Aorta (tissue), 5 donors: ENCODE measurements at places on chromosomes 4 and X. TPM values are rescaled to one million over a fixed set of nuclear protein-coding genes. Genes with fewer than 3 reads are reported as not detected.

GRCh38 chr4:100889898-100890297, 372.1 kb upstream of the EMCN start:
- DNase-seq = no peak

DNA sequence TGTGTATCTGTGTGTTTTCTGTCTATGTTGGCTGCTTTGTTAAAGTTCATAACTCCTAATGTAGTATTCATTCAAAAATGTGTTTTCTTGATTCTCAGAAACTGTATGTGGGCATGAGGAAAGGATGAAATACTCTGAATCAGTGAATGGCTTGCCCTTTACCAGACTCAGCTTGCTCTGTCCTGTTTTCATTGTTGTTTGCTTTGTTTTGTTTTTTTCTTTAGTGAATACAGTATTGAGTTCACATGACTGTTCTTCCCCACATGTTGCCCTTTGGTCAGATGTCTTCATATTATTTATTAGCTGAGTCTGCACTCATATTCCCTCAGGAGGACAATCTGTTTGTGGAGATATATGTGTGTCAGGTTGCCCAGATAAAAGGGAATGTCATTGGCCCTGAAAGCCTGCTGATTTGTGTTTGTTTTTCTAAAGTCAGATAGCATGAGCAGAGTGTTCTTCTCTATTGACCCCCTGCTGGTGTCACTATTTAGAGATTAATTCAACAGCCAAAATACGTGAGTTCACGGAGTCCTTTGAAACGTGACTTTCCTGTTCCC, 1184.4 kb downstream of the RPA4 start:
- no peak for DNase-seq

The LRIT3 gene
- 0.26 TPM for total RNA-seq

- DNase-seq = no peak
Observed at GRCh38 chr4:168811786-168812651, 198.0 kb downstream of the CBR4 start.

DNA sequence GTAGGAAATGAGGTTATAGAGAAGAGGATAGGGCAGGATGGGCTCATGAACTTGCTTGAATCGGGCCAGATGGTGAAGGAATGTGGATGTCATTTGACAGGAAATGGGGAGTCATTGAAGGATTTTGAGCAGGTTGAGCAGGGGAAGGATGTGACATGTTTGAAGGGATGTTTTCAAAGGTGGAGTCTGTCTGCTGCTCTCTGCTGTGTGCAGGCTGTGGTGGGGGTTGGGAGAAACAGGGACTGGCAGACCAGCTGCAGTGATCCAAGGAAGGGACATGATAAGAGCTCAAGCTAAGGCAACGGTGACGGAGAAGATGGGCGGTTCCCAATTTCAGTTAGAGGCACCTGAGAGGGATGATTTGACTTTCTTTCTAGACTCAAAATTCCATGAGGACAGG, 14.0 kb upstream of the XPNPEP2 start:
- DNase-seq = no peak

DNA sequence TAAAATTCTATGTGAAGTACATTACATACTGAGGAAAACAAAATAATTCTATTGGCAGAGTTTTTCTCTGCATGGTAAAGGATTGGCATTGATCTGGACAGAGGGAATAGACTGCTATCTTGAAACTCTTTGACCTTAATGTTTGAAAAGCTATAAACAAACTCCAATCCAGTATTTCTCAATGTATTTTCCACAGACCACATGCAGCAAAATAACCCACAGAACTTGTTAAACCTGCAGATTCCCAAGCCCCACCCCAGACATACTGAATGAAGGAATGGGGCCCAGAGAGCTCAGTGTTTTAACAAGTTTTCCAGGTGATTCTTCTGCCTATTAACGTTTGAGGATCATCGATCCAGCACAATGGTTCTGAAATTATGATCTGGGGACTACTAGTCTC, 15.7 kb downstream of the RNF128 start:
- DNase-seq = no peak

DNA sequence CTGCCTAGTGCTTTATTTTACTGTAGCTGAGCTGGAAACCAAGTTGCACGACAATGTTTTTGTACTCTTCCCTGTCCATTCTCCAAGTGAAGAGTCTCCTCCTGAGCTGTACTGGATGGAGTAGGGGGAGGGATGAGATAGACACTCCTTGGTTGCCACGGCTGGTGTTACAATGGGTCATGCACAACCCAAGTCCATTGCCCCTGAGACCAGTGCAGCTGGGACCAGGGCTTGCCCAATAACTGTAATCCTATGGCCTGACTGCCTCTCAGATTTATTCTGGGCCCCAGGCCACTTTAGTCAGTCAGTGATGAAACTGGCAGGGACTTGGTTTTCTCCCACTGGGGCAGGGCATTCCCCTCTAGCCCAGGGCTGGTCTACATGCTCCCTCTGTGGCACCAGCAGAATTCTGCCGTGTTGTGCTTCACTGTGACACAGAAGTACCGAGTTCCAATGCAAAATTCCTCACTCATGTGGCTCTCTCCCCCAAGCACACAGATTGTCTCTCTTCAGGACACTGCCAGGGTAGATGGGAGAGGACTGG, 203.3 kb upstream of the PCDH18 start:
- no peak for DNase-seq

The IL3RA gene
- total RNA-seq = 6.3 TPM

GRCh38 chrX:64206556-64207162, 1.2 kb upstream of the AMER1 start:
- no peak for DNase-seq

DNA sequence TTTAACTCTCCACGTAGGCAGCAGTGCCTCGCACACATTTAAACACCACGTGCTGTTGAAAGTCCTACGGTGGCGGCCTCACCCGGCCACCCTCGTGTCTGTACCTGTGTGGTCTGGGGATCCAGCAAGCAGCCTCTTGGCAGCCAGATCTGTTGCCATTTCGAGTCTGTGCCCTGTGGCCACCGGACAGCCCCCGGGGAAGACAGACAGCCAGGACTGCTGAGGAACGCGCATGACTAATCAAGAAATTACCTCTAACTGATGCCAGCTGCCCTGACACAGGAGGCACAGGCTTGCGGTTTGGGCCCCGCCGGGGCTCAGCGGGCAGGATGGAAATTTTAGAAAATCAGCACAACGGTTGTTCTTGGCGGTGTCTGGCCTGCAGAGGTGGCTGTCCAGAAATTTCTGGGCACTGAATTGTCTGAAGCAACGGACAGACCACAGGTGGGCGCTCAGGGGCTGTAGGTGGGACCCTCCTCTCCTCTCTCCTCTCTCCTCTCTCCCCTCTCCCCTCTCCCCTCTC, 15.6 kb upstream of the ASMTL start:
- no peak for DNase-seq

The NAA11 gene
- total RNA-seq = not detected

DNA sequence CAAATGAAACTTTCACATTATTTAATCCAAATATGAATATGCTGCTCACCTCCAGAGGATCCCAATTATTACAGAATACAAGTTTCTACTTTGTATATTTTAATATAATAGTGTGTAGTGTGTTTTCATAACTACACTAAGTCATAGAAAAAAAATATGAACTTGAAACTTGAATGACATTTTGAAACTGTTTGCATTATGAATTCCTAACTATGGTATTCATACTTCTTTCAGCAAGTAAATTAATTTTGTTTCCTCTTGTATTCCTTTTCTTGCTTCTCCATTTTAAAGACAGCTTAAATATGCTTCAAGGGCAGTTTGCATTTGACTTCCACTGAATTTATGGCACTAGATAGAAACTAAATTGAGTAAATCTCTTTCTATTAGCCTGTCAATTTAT, 177.1 kb downstream of the BMPR1B start:
- no peak for DNase-seq

DNA sequence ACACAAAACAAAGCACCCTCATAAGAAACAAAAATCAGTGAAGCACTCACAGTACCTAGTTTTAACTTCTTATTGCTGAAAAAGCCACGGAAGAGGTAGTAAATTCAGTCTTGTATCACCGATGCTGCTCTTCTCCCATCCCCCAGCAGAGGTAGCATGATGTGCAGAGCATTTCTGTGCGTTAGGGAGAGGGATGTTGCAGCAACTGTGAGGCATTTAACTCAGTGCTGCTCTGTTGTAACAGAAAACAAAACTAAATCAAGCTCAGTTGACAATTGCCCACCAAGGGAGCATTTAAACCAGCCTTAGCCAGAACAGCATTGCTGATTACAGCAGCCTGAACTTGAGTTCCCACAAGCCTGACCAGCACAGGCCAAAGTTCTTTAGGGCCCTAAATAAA, 1279.7 kb upstream of the ADGRL3 start:
- no peak for DNase-seq

GRCh38 chr4:148441624-148441985, 609 bp downstream of the NR3C2 start:
- no peak for DNase-seq

DNA sequence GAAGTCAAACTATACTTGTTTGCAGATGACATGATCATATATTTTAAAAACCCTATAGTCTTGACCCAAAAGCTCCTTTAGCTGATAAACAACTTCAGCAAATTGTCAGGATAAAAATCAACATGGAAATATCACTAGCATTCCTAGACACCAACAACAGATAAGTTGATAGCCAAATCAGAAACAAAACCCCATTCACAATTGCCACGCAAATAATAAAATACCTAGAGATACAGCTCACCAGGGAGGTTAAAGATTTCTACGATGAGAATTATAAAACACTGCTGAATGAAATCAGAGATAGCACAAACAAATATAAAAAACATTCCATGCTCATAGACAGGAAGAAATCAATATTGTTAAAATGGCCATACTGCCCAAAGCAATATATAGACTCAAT, 605.0 kb upstream of the GRIA3 start:
- DNase-seq = no peak

DNA sequence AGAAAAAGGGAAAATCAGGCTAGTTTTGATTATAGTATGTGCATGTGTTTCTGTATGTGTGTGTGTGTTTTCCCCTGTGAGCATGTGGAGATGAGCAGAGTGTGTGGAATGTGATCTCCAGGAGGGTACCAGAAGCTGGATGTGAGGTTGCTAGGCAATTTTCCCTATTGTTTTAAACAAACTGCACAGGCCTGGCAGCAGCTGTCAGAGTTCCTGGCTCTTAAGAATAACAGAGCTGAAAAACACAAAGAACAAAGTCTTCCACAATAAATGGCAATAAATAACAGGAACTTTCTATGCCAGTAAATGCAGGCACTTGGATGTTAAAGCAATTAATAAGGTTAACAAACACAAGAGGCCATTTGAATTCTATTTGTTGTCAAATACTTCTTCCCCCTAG, 344.6 kb upstream of the CTSO start:
- DNase-seq = no peak

- DNase-seq = no peak
Observed at GRCh38 chr4:103074744-103075434, 1.7 kb downstream of the SLC9B2 start.

DNA sequence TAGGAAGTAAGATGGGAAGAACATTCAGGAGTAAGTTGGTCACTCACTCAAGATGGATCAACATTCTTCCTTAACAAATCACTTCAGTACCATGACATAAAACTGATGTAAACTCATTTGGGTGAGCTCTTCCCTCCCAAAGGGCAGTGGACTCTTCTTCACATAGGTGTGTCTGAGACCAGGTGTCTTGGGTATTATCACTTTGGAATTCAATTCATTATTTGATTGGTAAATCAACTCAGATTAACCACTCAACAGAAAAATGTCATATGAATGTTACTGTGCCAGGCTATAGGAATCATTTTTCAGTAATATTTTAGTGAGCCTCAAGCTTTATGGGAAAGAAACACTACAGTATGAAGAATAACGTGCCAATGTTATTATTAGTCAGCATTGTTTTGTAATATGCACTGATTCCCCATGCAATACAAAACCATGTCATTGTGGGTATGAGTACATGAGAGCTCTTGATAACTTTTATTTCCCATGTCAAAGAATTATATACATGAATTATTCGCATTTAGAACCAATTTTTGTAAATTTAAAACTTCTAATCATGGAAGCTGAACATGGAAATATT, 58.6 kb upstream of the ETNPPL start:
- no peak for DNase-seq

DNA sequence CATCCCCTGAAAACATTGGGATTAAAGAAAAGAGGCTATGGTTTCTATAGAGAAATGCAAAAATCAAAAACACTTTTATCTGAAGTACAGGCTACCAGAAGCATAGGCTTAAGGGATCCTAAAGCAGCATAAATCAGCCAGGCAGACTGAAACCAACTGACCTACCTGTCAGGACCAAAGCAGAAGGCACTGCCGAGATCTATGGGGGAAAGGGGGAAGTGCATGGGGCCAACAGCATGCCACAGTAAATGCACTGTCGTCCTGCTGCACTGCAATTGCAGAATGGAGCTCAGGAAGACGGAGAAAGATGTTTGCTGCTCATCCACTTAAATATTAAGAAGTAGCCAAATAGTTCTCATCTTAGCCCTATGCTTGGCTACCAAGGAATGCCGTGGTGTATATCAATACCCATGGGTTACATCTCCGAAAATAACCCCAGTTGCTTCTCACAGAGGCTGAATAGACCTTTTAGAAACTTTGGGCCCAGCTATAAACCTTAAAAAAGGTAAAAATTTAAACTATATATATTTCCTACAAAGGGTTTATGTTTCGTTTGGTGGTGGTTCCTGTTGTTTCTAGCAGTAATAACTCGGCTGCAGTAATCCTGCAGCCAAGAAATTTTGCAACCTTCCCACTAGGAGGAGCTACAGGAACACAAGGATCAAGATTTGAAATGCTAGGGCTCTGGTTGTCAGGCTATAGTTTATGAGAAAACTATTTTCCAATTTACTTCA, 312.2 kb upstream of the DIAPH2 start:
- no peak for DNase-seq

GRCh38 chr4:31291238-31291637, 571.1 kb downstream of the PCDH7 start:
- no peak for DNase-seq

The FREM3 gene
- 0.18 TPM for total RNA-seq

The IL2 gene
- not detected for total RNA-seq

DNA sequence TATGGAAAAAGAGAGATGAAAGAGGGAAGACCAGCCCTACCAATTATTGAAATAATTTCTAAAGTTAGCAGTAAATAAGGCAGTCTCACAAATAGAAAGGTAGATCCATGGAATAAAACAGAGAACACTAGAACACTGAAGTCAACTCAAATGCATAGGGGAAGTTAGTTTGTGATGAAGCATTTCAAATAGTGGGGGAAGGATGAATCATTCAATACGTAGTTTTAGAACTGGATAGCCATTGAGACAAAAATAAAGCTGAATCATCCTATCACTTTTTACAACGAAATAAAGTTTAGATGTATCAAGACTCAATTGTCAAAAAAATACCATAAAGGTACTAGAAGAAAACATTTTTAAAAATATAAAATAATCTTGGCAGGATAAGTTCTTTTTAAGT, 143.2 kb upstream of the DGKK start:
- DNase-seq = no peak

The PNPLA4 gene
- 9.5 TPM for total RNA-seq
